Activated CD8-positive, alpha-beta memory T cell treated with anti-CD3 and anti-CD28 coated beads for 4 hours (primary cell): ENCODE measurements at places on chromosomes 1 and 21.
A peak's percentile ranks its signal among the peaks of the same experiment; 100 is the strongest.

GRCh38 chr1:231553320-231553719 lies 24.9 kb downstream of the TSNAX start:
- no peak for DNase-seq

DNA sequence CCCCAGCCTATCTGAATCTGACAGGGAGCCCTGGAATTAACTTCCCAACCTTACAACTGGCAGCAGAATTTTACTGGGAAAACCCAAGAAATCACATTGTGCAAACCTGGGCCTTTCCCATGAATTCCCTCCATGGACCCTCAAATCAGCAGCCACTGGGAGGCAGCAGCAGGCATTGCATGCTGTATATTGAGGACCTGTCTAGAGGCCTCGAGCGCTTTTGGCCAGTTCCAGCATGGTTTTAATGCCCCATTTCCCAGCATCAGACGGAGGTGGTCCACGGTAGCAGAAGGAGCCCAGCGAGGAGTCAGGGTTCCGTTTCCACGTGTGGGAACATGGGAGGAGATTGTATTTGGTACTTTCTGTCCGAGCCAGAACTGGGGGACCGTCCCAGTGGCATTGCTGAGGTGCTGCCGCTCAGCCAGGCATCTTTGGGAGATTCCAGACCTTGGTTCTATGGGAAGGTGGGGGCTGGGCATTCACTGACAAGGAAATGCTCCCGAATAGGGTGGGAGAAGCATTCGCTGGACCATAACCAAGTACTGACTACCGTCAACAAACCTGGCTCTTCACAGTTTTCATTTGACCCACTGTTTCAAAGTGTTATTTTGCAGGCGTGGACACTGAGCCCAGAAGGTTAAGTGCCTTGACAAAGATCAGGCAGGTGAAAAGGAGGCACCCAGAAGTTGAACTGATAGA lies 15.9 kb downstream of the BMP8A start:
- no peak for DNase-seq

GRCh38 chr1:54750596-54750995 lies 13.7 kb downstream of the PARS2 start:
- DNase-seq: no peak

- no peak for DNase-seq
Observed at GRCh38 chr21:36310016-36310415, 10.0 kb upstream of the MORC3 start.

DNA sequence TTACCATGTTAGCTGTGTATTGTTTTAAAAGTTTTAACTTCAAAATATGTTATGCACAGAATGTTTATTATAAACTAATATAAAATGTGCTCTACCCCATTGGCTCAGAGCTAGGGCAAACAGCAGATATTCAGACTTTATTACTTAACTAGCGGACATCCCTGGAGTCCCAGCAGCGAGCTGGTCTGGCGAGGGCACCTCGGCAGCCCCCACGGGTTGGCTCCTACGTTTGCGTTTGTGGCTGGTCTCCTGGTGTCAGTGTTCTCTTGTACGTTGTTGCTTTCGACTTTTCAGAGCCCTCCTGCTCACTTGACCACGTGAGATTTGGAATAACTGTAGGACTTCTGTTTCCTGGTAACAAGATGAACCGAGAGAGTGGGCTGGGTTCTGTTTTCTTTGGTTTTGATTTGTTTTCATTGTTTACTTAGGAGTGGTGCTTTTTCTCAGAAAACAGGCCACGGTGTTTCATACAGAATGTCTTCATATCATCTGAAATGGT lies 44.5 kb downstream of the CBS start:
- DNase-seq: no peak

GRCh38 chr1:181429462-181429861 lies 53.9 kb upstream of the CACNA1E start:
- DNase-seq: no peak

DNA sequence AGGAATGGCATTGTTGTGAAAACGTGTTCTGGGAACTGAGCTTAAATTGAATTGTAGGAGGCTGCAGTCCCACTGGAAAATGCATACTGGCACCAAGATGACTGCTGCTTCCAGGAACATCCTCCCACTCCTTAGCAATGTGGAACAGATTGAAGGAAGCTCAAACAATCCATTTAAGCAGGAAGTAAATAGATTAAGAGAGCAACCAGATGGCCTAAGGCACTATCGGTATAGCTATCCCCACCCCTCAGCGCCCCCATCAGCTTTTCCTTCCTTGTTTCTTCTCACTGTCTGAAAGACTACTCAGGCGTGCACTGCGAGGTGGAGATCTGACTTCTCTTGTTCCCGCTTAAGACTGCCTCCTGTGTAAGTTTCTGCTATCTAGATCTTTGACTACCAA lies 4.0 kb upstream of the IFI16 start:
- DNase-seq: no peak

DNA sequence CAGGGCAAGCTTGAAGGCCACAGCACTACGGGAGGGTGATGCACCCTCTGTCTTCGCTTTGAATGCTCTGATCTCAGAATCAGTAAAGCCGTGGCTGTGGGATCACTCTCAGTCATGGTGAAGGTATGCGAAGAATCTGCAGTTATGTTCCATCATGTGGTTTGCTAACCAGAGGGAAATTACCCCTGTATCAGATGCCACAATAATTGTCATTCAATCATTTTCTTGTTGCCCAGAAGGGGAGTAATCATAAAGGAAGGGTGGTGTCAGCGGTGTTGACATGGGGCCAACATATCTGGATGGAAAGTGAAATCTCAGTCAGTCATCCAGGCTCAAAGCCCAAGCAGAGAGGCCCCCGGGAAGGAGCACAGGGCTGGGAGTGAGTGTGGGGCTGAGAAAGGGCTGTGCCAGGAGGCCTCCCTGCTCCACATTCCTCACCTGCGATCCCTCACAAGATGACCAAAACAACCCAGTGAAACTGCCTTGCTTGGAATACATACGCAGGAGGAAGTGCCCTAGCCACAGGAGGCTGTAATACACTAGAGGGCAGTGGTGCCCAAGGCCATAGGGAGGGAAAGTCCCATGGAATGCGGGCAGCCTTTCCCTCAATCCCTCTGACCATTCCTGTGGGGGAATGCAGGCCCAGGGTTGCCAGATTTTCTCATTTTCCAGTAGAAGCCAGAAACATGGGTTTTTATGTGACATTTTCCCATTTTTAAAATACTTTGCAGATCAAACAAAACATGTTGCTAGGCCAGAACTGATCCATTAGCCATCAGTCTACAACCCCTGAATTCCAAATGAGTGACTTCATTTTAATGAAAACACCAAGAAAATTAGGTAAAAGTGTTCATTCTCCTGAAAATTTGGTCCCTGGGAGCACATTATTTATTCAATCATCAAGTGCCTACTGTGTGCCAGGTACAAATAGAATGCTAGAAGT lies 95.7 kb upstream of the VANGL1 start:
- no peak for DNase-seq

DNA sequence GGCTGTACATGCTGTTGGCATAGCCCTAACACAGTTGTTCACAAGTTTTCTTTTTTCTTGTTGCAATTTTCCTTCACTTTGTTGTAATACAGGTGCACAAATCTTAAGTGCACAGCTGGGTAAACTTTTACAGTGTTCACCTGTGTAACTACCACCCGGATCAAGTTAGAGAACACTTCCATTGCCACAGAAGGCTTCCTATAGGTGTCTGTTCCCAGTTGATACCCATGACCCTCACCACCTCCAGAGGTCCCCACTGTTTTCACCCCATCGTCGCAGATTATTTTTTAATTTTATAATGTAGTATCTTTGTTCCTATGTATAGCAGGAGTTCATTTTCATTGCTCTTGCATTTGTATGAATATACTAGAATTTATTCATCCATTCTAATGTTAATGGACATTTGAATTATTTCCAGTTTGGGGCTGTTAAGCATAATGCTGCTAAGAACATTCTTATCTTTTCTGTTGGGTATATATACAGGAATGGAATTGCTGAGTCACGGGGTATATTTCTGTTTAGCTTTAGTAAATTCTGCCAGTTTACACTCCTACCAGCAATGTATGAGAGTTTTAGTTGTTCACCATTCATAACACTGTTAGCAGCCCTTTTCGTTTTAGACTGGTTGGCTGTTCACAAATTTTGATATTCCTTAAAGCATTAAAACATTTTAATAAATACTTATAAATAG lies 16.4 kb downstream of the SPRTN start:
- no peak for DNase-seq

DNA sequence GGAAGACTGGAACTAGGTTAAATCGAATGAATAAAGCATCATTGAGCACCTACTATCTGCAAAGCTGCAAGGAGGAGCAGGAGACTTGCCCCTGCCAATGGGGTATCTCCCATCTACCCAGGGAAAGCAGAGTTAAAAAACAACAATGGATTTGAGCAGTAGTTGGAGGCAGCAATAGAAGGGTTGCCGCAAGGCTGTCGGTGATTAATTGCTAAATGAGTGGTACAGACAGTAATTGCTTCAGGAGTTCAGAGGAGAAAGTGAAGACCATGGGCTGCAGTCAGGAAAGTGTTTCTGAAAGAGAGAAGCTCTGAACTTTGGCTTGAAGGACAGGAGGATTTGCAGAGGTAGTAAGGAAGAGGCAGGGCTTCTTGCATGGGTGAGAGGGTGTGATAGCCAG lies 152.9 kb downstream of the ACTL8 start:
- DNase-seq: no peak

DNA sequence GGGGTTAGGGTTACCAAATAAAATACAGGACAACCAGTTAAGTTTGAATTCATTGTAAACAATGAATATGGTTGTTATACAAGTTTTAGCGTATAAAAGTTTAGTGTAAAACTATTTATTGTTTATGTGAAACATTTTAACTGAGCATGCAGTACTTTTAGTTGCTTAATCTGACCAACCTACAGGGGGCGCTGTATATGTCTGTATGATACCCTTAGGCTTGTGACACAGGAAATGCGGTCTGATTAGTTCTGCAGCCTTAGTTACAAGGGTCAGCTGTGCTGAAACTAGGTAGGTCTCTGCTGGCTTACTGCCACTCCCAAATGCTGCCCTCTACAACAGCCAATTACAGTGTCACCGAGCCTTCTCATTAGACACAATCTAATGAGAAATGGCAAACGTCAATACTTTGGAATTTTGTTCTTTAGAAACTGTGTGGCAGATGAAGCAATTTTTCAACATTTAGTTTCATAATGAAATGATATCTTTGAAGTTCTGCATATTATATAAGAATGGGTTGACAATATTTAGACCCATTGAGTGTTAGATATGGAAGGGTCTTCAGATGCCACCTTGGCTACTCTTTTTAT lies 56.2 kb downstream of the NTNG1 start:
- no peak for DNase-seq

DNA sequence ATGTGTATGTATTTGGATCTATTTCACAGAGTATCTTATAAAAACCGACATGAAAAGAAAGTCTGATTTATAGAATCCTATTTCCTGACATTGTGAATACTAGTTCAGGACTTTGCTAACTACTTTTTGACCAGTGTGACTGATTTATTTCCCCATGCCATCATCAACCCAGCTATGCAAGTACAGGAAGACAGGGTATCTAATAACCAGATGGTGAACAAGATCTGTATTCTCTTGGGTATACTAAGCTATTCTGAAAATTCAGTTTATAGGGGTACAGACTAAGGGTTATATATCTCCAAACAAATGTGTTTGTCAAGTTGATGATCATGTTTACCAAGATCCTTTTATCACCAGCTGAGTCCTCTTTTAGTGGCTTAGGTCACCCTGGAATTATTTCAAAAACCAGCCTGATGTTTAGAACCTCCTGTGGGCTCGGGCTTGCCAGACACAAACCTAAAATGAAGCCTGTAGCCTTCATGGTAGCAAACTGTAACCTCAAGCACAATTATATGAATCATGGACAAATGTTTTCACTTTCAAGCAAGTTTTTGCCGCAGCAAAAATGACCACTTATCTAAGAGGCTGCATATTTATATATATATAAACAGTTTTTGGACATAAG lies 185.1 kb downstream of the FGGY start:
- no peak for DNase-seq

DNA sequence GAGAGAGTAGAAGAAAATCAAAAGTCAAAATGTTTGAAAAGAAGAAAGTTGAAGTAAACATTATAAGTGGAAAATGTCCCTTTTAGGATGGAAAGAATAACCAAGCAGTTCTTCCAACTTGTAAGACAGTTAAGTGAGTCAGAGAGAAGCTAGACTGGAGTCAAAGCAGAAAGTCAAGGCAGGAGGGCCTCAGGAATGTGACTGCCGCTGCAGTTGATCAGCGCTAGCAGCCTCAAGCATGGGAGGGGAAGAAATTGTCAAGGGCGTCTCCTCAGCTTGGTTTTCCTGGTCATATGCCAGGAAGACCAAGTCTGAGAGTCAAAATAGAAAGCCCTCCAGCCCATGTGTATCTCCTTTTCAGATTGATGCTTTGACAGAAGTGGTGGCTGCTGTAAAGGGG lies 23.2 kb downstream of the HAO2 start:
- no peak for DNase-seq

DNA sequence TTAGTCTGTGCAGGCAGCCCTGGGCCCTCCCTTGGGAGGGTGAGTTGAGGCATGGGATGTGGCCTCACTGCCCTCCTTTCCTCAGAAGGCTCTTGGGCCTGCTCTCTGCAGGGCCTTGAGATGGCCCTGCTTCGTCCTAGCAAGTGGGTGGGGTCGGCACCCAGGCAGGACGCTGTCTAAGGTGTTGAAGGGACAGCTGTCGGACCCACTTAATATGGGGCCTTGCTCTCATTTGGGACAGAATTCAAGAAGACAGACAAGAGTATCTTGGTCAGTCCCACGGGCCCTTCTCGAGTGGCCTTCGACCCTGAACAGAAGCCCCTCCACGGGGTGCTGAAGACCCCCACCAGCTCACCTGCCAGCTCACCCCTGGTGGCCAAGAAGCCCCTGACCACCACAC lies 26.0 kb upstream of the PDXK start:
- no peak for DNase-seq

DNA sequence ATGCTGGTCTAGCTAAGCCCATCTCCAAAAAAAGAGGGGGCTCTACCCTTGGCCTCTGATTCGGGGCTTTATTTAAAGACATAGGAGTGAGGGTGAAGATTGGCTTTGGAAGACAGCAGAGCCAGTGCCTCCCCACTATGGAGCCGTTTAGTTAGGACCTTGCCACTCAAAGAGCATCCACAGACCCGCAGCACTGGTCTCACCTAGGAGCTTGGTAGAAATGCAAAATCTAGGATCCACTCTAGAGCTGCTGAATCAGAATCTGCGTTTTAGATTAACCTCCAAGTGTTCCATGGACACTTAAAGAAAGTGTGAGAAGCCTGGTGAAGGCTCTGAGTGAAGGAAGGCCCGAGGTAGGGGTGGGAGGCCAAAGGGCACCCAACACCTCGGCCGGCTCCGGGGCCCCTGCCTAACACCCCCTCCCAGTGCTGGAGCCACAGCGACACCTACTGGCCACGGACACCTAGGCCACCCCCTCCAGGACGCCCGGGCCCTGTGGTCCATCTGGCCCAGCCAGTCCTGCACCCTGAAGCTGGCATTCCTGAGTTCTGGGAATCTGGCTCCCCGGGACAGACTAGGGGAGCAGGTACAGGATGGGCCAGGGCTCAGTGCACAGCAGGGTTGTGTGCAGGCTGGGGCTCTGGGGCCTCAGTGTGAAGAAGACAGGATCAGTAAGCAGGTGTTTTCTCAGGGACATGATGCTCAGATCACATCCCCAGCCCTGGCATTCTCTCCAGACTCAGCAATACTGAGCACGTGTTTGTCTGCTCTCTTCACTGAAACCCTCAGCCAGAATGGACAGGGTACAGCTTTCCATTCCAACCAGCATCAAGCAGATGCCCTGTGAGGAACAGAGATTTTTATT lies 79.2 kb downstream of the TMEM53 start:
- peak; percentile 47 for DNase-seq
